ENCODE measurements at places on chromosomes 3 and 15. TPM values are rescaled to one million over a fixed set of nuclear protein-coding genes. Genes with fewer than 3 reads are reported as not detected.

The HTR3E gene
- not detected for total RNA-seq

The ADAMTS9 gene
- total RNA-seq: 6.5 TPM

The TTLL13 gene
- not detected for total RNA-seq

The MINDY4B gene
- total RNA-seq: not detected

The IQCF5 gene
- not detected for total RNA-seq

The PYGO1 gene
- 10.4 TPM for total RNA-seq

The POLQ gene
- total RNA-seq: 5.7 TPM

The BCHE gene
- total RNA-seq: 54.9 TPM

The AQR gene
- total RNA-seq: 30.3 TPM

The TMCO5A gene
- not detected for total RNA-seq

The ANKUB1 gene
- not detected for total RNA-seq

The IL5RA gene
- not detected for total RNA-seq

The WNT5A gene
- 77.3 TPM for total RNA-seq

The CAPN3 gene
- 4.2 TPM for total RNA-seq

The TEX9 gene
- total RNA-seq: 4.5 TPM

The ZNF502 gene
- 5.9 TPM for total RNA-seq

The ZBTB47 gene
- 31.8 TPM for total RNA-seq

The GCNT3 gene
- total RNA-seq: 0.09 TPM

The LRRC31 gene
- not detected for total RNA-seq

The CDHR4 gene
- not detected for total RNA-seq

The WDR49 gene
- total RNA-seq: 0.09 TPM

The LYZL4 gene
- not detected for total RNA-seq

The ST8SIA2 gene
- total RNA-seq: not detected

The SEMA7A gene
- total RNA-seq: 35.0 TPM

The BCL2A1 gene
- total RNA-seq: 2.1 TPM

The PLSCR2 gene
- not detected for total RNA-seq

The STOML1 gene
- total RNA-seq: 14.6 TPM

The VGLL3 gene
- 19.3 TPM for total RNA-seq

The NCEH1 gene
- total RNA-seq: 33.2 TPM

All from smooth muscle cell of the umbilical artery (primary cell).